Stimulated activated CD8-positive, alpha-beta memory T cell treated with anti-CD3 and anti-CD28 coated beads, Interleukin-4, amount 100 ng/mL, for 4 hours (primary cell): ENCODE measurements at places on chromosomes 11 and 22.

DNA sequence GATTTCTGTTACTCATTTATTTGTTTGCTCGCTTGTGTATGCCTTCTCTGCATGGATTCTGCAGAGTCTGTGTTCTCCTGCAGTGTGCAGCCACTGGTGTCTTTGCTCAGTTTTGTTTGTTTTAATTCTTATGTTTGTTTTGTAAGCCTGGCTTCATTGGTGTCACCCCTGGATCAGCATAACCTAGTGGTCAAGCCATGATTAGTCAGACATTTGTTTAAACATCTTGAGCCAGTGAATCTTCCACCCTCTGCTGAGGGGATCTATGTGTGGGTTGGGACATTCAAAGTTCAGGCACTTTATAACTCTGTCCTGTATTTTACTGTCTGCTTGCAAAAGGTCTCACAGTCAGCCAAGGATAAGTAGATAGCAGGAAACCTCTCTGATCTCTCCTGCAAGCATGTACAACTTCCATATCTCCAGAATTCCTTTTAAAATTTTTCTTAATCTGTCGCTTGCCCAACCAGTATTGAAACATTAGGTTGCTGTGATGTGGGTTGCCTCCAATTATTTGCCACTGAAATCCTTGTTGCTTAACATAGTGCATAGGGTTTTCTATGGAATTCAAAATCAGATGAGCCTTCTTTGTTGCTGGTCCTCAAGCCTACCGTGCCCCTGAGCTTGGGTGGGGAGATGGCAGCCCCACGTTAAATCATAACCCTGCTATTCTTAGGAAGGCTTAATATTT lies 86.8 kb downstream of the KCNQ1OT1 start:
- no peak for DNase-seq

DNA sequence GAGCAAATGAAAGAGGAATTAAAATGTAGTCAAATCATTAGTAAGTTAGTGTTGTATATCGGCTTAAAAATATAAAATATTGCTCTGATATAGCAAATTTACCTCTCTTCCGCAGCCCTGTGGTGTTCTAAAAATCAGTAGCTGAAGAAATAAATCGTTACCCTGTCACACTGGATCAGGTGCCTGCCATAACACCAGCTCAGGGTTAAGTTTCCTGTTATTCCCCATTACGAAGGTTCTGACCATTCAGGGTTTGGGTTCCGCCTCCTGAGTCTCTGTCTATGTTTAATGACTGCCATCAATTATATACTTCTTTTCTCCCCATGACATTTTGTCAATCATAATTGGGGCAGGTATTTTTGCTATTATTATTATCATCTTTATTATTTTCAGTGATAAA lies 658.5 kb downstream of the OPCML start:
- no peak for DNase-seq

- no peak for DNase-seq
Observed at GRCh38 chr11:24453129-24453718, 43.6 kb upstream of the LUZP2 start.

- no peak for DNase-seq
Observed at GRCh38 chr11:46181387-46181786, 60.1 kb upstream of the PHF21A start.

DNA sequence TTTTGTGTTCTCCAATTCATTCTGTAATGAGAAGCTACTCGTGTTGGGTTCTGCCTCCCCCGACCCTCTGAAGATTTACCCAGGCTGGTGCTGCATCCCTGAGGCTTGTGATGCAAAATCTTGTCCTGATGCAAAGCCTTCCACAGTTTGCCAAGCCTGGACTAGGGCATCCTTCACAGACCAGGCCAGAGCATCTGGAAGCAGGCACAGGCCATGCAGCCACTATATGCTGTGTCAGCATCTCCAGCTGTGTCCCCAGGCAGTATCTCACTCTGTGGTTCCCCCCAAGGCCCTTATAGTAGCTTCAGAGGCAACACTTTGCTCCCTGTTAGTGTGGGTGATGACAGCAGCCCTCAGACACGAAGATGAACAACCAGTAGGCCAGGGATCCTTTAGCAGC lies 77.3 kb upstream of the RCN1 start:
- no peak for DNase-seq

DNA sequence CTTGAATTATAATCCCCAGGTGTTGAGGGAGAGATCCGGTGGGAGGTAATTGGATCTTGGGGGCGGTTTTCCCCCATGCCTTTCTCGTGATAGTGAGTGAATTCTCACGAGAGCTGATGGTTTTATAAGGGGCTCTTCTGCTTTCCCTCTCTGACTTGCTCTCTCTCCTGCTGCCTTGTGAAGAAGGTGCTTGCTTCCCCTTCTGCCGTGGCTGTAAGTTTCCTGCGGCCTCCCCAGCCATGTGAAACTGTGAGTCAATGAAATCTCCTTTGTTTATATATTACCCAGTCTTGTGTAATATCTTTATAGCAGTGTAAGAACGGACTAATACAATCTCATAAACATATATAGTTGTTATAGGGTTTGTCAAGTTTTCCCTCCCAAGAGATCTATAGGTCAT lies 32.8 kb downstream of the KCNE3 start:
- DNase-seq = no peak

GRCh38 chr11:72598906-72599305 lies 75.3 kb downstream of the PDE2A start:
- no peak for DNase-seq

GRCh38 chr11:65353376-65353775 lies 1.2 kb upstream of the TIGD3 start:
- DNase-seq = no peak

- DNase-seq = no peak
Observed at GRCh38 chr11:115871161-115871760, 367.0 kb upstream of the CADM1 start.

GRCh38 chr22:40387746-40388145 lies 17.4 kb downstream of the SGSM3 start:
- no peak for DNase-seq

- no peak for DNase-seq
Observed at GRCh38 chr11:41301023-41301422, 158.4 kb downstream of the LRRC4C start.
